ENCODE measurements at places on chromosomes 7 and 10.
A peak's percentile ranks its signal among the peaks of the same experiment; 100 is the strongest.

GRCh38 chr7:2245883-2246675, 4.1 kb downstream of the NUDT1 start:
- no peak for DNase-seq

GRCh38 chr7:106143711-106144337, 31.7 kb upstream of the SYPL1 start:
- no peak for DNase-seq

- DNase-seq = no peak
These were observed 401.1 kb downstream of the DGKB start for GRCh38 chr7:14501436-14501835.

DNA sequence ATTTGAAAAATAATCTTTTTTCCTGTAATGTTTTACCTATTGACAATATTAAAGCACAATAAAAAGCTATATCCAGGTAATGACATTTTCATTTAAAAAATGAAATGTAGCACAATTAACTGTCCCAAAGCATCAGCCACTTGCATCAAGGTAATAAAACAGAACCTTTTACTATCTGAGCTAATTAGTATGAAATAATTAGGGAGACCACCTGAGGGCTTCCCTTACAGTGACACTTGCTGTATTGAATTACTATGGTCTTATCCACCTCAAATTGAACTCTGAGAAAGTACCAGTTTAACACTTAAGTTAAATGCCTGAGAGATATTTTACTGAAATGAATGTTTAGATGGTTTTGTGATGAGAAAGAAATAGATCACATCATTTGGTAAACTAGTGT, 119.4 kb upstream of the DKK1 start:
- no peak for DNase-seq

DNA sequence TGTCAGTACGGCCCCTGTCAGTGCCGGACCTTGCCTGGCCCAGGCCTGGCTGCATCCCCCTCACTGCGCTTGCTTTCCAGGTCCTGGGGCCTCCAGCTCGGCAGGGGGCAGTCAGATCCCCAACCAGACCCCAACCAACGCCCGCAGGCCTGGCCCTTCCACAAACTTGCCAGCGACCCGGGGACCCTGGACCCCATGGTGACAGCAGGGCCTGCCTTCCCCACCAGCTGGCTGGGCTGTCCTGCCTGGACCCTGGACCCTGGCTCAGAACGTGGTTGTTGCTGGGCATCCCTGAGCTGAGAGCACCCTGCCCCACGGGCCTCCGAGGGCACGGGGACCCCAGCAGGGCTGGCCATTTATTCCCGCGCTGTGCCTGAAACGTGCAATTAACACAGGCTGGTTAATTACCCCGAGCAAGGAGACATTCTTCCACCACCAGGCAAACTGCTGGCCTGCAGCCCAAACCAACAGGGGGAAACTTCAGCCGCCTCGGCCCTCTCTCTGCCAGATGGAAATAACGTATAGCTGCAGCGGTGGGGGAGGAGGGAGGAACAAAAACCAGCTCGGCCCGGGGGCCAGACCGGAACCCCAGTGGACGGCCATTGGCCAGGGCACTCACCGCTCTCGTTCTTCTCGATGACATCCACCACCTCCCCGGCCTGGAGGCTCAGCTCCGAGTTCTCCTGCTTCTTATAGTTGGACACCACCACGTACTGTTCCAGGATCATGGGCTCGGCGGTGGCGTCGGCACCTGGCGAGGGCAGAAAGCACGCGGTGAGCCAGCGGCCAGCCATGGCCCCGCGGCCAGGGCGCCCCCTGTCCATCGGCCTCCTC, 167.1 kb downstream of the NEURL1 start:
- peak; percentile 62 for DNase-seq

DNA sequence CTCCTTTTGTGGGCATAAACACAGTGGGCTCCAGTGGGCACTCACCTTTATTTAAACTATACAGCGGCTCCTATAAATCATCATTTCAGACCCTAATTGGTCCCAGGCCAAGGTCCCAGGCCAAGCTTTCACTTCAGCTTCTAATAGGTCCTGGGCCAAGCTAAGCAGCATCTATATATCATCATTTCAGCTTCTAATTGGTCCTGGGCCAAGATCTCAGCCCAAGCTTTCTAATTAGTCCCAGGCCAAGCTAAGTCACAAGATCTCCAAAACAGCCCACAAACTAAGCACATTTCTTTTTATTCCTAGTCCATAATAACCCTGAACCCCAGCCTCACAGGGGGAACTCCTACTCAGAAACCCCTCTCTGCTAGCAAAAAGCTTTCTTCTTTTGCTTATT, 47.1 kb downstream of the ZNF680 start:
- no peak for DNase-seq

DNA sequence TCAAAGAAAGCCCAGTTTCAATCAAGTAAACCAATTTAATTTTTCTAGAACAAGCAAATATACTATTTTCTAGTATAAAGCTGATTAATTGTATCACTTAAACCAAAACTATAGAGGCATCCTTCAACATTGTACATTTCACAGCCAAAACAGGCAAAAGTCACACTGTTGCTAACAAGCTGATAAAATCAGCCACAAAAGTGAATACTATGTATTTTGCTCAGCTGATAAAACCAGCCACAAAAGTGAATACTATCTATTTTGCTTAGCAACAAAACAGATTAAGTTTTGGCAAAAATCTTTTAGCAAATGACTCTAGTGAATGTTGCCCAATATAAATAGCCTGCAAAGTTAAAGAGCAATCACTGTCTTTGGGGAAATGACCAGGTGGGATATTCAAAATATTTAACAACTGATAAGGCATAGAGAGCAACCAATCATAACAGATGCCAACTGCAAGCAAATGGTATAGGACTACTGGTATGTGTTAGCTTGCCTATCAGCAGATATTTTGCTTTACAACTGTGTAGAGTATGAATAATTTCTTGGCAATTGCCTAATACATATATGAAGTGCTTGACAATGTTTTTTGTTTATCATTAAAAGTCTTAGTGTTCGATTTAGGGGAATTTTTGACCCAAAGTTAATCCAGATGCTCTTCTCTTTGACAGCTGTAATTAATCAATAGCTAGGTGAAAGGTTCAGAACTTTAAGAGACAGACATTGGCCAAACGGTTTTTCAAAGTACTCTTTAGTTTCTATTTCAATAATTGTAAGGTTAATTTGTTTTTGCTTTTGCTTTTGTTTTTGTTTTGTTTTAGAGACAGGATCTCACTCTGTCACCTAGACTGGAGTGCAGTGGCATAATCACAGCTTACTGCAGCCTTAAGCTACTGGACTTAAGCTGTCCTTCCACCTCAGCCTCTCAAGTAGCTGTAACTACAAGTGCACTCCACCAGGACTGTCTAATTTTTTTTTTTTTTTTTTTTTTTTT, 44.4 kb upstream of the SP4 start:
- DNase-seq = no peak

GRCh38 chr10:79202188-79203013, 133.6 kb downstream of the ZMIZ1 start:
- peak; percentile 52 for DNase-seq

DNA sequence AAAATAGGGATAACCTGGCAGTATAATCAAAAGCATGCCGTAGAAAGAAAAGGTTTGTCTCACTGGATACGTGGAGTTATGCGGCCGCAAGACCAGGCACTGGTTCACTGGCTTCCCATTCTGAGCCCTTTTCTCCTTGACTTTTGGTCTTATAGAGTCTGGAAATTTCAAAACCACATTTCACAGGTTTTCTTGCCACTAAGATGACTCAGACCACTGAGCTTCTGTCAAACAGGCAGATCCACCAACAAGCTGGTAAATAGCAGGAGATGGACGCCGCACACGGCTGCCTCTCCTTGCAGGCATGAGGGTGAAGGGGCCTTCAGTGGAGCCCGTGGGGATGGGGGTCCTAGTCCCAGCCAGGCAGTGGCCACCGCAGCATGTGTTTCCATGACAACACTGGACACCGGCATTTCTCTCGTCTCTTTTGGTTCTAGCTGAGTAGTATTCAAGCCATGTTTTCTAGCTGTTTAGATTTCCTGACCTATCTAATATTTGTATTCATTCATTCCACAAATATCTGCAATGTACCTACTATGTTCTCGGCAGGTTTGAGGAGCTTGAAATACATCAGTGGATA, 55.5 kb downstream of the KLF6 start:
- DNase-seq = no peak

DNA sequence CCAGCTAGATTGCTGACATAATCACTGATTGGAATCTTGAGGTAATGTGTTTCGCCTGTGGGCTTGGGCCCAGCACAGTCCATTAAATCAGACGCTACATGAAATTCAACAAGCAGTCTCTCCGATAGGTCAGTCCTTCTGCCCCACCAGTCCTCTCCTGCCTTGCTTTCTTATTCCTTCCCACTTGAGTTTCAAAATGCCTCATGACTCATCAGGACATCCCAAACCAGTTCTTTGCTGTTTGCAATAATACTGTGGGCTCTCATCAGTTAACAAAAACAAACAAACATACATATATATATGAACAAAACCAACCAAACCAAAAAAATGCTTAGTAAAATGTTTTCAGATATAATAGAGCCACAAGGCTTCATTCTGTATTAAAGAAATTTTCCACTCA, 599.0 kb downstream of the SORCS1 start:
- DNase-seq = no peak

DNA sequence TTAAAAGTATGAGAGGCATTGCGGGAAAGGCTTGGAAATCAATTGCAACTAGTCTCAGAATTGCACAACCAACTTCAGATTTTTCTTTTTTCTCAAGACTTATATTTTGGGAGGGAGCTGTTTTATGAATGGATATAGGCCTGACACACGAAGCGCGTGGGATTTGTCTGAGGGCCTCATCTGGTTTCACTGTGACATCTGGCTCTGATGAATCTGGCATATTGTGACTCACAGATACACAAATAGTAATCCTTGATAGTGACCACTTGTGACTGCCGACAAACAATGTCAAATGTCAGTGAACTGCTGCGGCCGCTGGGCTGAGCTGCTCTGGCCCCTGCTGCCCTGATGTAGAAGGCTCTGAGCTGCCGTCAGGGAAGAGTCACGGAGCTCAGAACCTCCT, 655.1 kb downstream of the INHBA start:
- DNase-seq = no peak

DNA sequence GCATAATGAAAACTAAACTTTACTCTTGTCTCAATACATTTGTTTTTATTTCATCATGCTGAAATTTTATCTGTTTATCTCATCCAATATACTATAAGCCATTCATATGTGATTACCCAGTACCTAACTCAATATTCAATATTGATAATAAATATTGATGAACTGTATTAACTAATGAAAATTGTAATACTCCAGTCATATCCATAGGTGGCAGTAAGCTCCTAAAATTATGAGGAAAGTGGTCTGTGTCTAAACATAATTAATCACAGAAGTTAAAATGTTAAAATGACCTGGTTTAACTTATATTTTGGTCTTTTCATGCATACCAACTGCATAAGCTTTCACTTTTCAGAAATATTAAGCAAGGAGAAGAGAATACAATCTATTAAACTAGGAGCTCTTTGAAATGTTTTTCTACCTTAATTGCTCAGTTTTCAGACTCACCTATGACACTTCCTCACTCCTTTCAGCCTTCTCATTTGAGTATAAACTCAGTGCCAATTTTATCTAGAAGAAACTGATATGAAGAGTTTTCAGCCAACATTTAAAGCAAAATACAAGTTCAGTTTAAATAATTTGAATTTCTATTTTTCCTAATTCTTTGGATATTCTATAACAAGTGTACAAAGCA, 30.5 kb upstream of the VWDE start:
- DNase-seq = no peak

DNA sequence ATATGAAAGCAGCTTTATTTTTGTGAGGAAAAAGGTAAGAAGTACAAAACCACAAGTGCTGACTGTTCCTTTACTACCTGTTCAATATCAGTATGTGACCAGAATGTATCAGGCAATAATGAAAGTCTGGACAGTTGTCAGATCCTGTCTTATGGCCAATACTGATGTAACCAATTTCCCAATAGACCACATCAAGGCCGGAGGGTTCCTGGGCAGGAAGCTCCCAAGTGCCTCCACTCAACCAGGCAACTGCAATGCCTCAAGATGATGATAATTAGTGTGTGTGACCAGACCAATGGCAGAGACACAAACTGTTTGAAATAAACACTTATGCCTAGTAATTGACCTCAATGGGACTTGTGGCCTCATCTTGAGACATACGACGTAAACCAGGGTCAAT, 149.4 kb upstream of the ASAH2 start:
- no peak for DNase-seq

- DNase-seq = no peak
These were observed 9.3 kb downstream of the DAGLB start for GRCh38 chr7:6438427-6438826.

GRCh38 chr10:88318803-88319202, 264.3 kb downstream of the RNLS start:
- DNase-seq = peak; percentile 17

- DNase-seq = no peak
These were observed 18.9 kb upstream of the GPR22 start for GRCh38 chr7:107450970-107451369.

DNA sequence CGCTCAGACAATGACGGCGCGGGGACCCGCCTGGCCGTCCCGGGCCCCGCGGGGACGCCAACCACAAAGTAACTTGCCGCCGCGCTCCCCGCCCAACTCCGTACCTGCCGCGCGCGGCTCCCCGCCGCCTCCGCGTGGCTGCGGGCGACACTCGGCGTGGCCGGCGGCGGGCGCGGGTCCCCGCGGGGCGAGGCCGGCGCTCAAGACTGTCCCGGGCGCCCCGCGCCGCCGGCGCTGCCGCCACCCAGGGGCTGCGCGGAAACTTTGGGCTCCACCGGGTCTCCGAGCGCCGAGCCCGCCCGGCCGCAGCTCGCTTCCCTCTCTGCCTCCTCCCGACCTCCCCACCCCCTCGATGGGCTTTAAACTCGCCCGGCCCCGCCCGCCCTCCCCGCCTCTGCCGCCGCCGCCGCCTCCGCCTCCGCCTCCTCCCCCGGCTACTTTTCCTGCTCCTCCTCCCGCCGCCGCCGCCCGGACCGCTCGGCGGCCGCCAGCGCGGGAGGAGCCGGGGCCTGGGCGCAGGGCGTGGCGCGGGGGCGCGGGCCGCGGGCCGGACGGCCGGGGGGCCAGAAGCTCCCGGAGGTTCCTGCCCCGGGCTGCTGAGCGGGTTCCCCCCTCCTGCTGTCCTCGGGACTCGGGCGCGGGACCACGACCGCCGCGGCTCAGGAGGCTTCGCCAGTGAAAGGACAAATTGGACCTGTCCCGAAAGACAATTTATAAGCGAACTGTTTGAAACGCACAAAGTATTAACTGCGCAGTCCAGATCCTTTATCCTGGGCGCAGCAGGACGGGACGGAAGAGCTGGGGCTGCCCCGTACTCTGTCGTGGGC, 10.6 kb upstream of the GRB10 start:
- DNase-seq = peak; percentile 68

Data from HEK293T (cell line).